ENCODE measurements at places on chromosomes 2 and 18. TPM values are rescaled to one million over a fixed set of nuclear protein-coding genes. Genes with fewer than 3 reads are reported as not detected.

- no peak for DNase-seq
Measured at GRCh38 chr2:174680221-174680620, 82.6 kb upstream of the WIPF1 start.

- peak; percentile 91 for DNase-seq
Measured at GRCh38 chr2:170525566-170525900, 189.6 kb upstream of the SP5 start.

Gene DNAJC5G
- total RNA-seq: 1.0 TPM

GRCh38 chr2:125405816-125406215 lies 1250.1 kb upstream of the GYPC start:
- DNase-seq: no peak

Gene SLC11A1
- total RNA-seq: 77.1 TPM

Gene LYG1
- 0.97 TPM for total RNA-seq

Gene CNGA3
- total RNA-seq: 0.19 TPM

- DNase-seq: no peak
Measured at GRCh38 chr2:163467251-163467630, 268.6 kb downstream of the FIGN start.
